ENCODE measurements at places on chromosomes 6 and 20.

DNA sequence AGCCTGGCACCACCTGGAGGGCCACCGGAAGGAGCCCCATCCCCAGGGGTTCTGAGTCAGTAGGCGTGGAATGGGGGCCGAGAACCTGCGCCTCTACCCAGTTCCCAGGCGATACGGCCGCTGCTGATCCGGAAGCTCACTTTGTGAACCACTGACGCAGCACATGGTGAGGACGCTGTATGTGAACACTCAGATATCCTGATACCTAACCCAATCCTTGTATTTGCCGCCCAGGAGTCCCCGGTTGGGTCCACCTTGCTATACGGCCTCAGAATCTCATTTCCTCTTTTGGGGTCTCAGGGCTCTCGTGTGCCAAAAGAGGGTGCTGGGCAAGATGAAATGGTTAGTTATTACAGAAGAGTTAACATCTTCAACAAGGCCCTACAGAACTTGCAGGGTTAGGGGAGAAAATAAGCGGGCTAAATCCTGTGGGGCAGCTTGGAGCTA, 604 bp upstream of the RAB5IF start:
- no peak for DNase-seq

GRCh38 chr6:21349834-21350233, 243.7 kb upstream of the SOX4 start:
- no peak for DNase-seq

DNA sequence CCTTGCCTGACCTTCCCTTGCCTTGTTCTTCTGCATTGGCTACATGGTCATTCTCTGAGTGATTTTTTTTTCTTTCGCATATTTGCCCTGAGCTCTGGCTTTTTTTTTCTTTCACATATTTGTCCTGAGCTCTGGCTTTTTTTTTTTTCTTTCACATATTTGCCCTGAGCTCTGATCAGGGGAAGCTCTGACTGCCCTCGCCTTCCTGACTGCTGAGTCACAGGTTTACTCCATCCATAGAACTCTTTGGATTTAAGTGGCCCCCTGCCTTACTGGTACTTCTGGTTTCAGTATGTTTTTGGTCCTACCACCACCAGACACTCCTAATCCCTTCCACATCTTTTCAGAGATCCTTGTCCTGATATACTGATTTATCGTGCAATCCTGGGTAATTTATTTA, 201.1 kb downstream of the OGFRL1 start:
- no peak for DNase-seq

- DNase-seq, result no peak
These were observed 135.3 kb downstream of the CDH4 start for GRCh38 chr20:61387204-61387953.

DNA sequence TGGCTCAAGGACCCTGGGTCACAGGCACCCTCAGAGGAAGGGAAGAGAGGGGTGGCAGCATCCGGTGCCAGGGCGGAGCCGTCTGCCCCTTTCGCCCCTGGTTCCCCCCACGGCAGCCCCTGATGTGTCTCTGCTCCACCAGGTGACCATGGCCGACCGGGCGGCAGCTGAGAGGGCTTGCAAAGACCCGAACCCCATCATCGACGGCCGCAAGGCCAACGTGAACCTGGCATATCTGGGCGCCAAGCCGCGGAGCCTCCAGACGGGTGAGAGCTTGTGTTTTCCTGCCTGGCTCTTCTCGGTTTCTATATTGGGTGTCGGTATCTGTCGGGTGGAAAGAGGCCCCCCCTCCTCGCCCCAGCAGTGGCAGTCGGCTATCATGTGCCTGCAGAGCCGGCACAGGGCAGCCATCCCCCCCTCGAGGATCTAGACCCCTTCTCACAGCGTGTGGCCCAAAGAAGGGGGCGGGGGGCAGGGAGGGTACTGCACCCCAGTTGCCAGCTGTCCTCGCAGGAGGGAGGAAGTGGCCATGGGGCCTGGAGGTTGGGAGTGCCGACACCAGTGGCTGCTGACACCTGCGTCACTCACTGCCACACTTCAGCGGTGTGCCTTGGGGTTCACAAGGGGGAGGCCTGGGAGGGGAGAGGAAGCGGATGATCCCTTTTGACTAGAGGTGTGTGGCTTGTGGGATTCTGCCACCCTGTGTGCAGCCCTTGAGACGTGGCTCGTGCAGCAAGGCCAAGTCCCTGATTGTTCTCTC, 1.5 kb downstream of the RBM38 start:
- DNase-seq, result no peak

- DNase-seq, result no peak
These were observed 3.2 kb upstream of the CTCFL start for GRCh38 chr20:57528148-57528547.

GRCh38 chr20:19435316-19435715, 222.9 kb downstream of the SLC24A3 start:
- no peak for DNase-seq

- no peak for DNase-seq
These were observed 4.5 kb upstream of the SIRPA start for GRCh38 chr20:1890469-1891262.

DNA sequence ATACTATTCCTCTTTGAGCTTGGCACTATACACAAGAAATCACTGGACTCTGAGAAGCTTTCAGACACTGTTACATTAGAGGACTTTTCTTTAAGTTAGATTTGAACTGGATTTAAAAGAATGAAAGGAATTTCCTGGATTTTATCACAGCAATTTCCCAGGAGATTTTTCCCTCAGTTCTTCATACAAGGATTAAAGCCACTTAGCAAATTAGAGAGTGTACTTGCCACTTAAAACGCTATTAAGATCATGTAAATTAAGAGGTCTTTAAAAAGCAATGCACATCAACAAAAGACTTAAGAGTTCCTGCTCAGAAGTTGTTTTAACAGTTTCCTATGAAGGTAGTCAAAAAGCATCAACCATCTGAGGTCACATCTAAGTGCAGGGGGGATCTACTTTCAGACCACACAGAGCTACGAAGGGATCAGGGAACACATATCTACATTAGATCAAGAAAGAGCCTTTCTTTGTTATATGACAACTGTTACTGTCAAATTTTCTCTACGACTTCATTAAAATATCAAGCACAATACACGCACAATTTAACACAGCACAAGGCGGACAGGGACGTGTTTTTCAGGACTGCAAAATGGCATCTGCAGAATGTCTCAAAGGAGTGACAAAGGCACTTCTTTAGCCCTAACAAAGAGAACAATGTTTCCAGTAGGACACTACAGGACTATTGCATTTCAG, 65.8 kb downstream of the EPB41L2 start:
- DNase-seq, result no peak

GRCh38 chr6:144725736-144726522, 440.8 kb downstream of the UTRN start:
- DNase-seq, result no peak

DNA sequence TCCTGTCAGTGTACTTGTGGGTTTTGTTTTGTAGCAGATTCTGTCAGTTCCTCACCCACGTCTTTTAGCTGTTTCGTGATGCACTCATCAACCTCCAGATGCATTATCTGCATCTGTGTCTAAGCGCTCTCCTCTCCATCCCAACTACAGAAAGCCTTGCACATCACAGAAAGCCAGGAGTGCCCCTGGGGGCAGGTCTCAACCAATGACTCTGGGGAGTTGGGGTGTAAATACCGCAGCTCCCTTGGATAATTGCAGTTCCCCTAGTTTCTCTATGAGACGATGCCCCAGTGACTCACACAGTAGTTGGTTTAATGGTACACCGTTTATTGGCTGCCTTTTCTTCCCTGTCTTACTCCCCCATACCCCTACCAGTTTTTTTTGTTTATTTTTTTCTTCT, 158.1 kb downstream of the SOX4 start:
- no peak for DNase-seq

Data from DMS 273 treated with DMSO at 0.1 percent for 48 hours (cell line).